GM23248 (cell line): ENCODE measurements at places on chromosomes 13 and 19.
A peak's percentile ranks its signal among the peaks of the same experiment; 100 is the strongest.

DNA sequence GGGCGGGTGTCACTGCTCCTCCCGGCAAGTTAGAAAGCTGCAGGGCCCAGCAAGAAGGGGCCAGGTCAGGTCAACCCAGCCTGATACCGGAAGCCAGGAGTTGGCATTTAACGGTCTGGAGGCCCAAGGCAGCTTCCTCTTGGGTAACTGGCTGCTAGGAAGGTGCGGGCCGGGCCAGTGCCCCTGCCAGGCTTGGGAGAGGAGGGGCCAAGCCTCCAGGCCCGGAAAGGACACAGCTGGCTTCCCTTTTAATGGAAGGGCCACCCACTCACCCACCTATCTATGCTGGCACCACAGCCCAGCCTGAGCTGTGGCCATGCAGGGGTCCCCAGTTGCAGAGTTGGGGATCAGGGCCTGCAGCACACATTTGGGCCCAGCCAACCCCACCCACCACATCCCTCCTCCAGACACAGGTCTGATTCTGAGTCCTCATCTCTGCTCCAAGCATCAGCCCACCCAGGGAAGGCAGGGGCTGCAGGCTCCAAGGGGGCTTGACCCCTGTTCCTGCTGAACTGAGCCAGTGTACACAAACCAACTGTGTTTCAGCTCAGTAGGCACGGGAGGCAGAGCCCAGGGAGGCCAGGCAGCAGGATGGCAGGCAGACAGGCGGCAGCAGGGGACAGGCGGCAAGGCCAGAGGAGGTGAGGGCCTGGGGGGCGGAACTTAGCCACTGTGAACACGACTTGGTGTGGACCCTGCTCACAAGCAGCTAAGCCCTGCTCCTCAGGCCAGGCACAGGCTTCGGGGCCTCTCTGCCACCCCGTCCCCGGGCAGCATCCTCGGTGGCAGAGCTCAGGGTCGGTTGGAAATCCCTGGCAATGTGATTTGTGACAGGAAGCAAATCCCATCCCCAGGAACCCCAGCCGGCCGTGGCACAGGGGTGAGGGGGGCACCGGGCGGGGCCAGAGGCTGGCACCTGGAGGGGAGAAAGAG is 40.8 kb downstream of the ZSWIM4 start:
- DNase-seq = peak; percentile 50

DNA sequence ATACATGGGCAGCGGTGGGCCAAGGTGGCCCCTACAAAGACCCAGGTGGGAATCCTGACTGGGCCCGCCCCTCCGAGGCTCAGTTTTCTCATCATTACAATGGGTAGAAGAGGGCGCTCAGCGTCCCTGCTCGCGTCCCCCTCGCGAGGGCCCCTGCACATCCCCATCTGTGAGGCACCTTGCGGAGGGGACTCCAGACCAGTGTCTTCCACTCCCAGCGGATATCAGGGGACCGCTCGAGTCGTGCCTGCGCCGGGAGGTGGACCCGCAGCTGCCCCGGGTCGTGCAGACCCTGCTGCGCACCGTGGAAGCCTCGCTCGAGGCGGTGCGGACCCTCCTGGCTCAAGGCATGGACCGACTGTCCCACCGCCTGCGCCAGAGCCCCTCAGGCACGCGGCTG is 15.3 kb upstream of the COLGALT1 start:
- no peak for DNase-seq

DNA sequence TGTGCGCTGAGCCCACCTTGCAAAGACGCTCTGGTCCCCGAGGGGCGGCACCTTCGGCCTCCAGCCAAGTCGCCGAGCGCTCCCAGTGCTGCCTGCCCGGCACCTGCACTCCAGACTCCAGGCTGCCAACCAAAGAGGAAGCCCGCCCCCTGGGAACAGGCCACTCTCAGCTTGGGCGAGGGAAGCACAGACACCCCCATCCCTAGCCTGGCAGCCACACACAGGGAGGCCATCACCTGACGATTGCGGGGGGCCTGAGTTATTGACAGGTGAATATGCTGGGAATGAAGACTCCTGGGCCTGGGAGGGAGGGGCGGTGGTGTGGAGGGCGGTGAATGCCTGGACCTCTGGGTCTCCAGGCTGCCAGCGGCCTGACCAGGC is 10.3 kb upstream of the ZNF492 start:
- DNase-seq = no peak

GRCh38 chr13:64078025-64078424 is 2662.4 kb upstream of the PCDH20 start:
- DNase-seq = no peak

DNA sequence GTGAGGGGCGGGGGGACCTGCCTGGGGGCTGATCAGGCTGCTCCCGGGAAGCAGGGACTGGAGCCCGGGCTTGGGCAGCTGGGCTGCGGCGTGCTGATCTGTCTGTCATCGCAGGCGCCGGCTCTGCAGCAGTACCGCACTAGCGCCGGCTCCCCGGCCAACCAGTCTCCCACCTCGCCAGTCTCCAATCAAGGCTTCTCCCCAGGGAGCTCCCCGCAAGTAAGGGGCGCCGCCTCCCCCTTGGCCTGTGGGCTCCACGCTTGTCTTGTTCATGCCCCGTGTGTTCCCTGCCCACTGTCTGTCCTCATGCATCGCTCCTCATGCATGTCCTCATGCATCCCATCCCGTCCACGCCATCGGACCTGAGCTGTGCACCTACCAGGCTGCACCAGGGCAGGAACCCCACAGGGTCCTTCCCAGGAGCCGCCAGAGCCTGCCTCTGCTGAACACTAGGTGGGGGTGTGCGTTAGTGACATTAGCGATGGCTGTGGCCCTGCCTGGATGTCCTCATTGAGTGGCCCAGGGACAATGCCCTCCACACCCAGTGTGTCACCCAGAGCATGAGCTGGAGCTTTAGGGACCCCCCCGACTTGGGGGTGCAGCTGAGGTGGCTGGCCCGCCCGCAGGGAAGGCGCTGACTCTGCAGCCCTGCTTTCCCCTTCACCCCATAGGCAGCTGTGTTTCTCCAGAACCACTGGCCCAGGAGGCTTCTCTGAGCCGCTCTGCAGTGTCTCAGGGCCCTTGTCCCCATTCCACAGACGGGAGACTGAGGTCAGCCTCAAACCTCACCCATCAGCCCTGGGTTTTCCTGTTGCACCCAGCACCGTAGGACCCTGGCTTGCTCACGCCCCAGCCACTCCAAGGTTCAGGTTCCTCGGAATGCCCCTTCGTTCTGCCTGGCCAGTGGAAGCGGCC is 19.5 kb downstream of the COMP start:
- no peak for DNase-seq

DNA sequence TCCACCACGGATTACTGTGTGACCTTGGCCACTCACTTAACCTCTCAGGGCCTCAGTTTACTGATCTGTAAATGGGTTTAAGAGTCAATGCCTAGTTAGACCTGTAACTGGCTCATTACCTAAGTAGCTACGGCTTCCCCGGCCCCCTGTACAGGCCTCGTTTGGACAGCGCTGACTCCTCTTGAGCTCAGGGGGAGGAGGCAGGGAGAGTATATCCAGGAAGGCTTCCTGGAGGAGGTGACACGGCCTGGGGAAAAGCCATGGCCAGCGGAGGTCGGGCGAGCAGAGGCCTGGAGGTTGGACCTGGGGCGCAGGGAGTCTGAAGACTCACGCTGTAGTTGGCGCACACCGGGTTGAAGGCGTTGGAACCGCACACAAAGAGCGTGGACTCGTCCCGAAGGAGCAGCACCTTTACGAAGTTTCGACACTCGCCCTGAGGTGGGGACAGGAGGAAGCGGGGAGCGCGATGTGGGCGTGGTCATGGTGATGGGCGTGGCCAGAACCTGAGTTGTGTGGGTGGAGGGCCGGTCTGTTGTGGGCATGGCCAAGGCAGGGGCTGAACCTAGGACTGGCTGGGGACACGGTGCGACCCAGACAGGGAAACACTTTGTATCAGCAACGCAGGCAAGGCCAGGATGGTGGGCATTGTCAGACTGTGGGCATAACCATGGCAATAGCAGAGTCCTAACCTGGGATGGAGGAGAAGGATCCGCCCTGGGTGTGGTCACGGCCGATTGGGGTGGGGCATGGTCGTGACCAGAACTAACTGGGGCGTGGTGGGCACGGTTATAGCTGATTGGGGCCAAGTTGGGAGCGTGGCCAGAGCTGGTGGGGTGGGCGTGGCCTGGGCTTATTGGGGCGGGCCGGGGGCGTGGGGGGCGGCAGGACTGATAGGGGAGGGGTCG is 3.6 kb downstream of the SEMA6B start:
- no peak for DNase-seq

- DNase-seq = peak; percentile 54
Observed at GRCh38 chr19:29211562-29212355, 1.2 kb downstream of the UQCRFS1 start.

DNA sequence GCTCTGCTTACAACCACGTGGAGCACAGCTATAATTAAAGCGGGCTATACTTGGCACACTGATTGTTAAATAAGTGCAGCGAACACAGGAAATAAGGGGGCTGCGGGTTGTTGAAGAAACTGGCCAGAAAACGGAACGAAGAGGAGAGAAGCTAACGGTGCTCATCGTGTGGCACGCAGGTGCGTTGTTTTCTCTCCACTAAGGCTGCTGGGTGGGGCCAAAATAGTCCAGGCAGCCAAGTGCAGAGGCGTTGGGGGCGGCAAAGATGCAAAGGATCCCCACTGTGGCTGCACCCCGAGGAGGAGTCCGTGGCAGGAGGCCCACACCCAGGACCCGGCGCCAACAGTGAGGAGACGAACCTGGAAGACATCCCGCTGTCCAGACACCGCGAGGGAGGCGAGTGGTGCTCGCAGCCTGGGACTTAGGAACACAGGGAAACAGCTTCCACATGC is 8.1 kb upstream of the ARL11 start:
- DNase-seq = peak; percentile 22

DNA sequence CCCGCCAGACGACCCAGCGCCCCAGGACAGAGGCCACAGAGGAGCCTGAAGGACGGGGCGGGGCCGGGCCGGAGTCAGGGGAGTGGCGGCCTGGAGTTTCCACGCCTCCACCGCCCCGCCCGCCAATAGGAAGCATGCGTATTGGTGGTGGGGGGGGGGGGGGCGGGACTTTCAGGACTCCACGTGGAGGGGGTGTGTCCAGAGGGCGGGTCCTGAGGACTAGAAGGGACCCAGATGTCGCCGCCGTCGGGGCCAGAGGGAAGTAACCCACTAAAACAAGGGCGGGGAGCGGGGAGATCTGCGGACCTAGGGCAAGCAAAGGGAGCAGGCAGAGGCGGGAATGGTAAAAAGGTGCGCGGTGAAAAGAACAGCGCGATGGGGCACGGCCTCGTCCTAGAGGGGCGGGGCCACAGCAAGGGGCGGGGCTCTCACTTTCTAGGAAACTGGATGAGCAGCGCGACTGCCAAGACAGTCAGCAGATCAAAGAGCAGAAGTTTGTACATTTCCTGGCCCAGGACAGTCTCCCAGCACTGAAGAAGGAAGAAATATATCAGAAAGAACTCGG is 2.8 kb upstream of the LENG1 start:
- DNase-seq = peak; percentile 87

DNA sequence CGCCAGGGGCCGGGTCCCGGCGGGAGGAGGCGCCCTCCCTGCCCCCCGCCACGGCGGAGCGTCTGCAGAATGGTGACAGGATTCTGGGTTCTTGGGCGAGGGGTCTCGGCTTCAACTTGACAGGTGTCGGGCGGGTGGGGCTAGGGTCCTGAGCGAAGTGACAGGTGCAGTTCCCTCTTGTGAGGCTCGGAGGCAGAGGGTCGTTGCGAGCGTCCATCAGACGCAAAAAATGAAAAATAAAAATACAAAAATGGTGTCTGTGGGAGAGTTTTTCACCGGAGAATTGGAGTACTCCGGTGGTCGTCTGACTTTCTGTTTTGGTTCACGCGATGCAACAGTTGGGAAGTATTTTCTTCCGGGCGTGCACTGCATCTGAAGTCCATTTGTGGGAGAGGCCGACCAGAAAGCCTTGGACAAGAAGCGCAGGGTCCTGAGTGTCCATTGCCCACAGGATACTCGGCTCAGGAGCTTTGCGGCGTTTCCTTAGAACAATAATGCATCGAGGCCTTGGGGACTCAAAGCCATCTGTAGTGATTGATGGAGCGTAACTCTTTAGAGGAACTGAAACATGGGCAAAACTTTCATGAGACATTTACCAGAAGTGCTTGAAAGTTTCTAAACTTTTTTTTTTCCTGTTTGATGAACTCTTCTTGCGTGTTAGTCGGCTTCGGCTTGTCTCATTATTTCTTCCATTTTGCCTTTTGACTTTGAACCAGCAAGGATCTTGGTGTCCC is 759 bp downstream of the RB1 start:
- DNase-seq = peak; percentile 70

- DNase-seq = no peak
Observed at GRCh38 chr19:32676895-32677359, 1.3 kb downstream of the RGS9BP start.

DNA sequence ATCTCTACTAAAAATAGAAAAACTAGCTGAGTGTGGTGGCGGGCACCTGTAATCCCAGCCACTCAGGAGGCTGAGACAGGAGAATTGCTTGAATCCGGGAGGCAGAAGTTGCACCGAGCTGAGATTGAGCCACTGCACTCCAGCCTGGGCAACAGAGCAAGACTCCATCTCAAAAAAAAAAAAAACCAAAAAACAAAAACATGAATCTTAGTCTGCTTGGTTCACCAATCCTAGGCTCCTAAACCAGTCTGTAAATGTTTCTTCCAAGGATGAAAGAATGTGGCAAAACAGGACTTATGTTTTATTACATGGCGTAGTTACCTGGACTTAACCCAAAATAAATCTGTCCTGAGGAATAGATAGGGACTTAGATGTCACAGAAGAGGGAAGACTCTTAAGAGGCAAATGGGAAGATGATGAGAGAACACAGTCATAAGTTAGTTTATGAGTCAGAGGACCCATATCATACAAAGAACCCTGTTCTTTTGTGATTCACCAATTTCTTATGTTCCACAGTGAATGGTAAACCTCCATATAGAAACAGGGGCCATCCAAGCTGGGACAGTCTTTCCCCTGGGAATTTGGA is 6.9 kb upstream of the FBXL3 start:
- DNase-seq = peak; percentile 59

DNA sequence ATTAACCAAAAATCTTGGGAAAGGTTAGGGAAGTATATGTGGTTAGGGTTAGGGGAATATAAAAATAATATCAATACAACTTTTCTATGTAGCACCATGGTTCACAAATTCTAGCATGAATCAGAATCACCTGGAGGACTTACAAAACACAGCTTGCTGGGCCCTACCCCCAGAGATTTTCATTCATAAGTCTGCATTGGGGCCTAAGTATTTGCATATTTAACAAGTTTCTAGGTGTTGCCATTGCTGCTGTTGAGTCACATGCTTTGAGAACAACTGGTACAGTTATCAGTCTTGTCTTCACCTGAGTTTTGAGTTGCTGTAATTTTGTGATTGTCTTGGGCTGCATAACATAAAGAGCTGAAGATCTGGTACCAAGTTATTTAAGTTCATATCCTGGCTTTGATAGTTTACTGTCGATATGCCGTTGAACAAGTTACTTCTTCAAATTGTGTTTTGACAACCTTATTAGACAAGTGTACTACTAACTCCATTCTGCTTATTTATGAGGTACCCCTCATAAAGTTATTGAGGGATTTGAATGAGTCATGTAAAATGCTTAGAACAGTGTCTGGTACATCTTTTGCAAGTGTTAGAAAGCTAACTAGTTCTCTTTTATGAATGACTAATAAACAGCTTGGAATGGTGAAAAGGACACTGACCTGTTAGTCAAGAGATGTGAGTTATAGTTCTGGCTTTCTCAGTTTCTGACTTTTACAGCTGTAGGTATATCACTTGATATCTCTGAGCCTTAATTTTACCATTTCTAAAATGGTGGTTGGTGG is 132.9 kb downstream of the PAN3 start:
- no peak for DNase-seq
